ENCODE measurements at places on chromosomes 12 and 14.

GRCh38 chr12:5248230-5248629 is 183.7 kb upstream of the NTF3 start:
- no peak for DNase-seq

DNA sequence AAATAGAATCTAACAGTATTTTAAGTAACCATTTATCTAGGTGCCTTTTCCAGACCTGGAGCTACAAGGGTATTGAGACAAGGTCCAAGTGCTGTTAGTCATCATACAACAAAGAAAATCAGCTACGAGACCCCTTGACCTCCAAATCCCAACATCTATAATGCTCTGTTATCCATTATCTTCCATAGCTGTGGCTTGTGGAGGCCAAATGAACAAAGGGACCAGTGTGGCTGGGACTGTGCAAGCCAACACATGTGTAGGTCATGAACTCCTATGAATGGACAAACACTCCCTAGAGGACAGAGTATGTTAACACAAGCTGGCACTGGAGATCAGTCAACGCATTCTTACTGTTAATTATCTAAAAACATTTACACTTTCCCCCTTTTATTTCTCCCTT is 374.5 kb downstream of the EMP1 start:
- no peak for DNase-seq

GRCh38 chr12:119019166-119019565 is 37.8 kb downstream of the SRRM4 start:
- no peak for DNase-seq

GRCh38 chr14:71242237-71242748 is 335.0 kb downstream of the PCNX1 start:
- DNase-seq, result no peak

GRCh38 chr12:51941011-51941581 is 10.4 kb upstream of the ACVR1B start:
- DNase-seq, result no peak

All from activated T-helper 1 cell treated with anti-CD3 and anti-CD28 coated beads, Interleukin-2, amount 50 U/mL, for 16 hours (primary cell).